ENCODE measurements at places on chromosomes 6 and 20.

GRCh38 chr6:109702791-109703190 lies 11.7 kb downstream of the FIG4 start:
- no peak for DNase-seq

GRCh38 chr20:24894488-24894887 lies 54.6 kb upstream of the CST7 start:
- no peak for DNase-seq

- DNase-seq: peak; percentile 44
These were observed 42.6 kb upstream of the SPDEF start for GRCh38 chr6:34598712-34599111.

DNA sequence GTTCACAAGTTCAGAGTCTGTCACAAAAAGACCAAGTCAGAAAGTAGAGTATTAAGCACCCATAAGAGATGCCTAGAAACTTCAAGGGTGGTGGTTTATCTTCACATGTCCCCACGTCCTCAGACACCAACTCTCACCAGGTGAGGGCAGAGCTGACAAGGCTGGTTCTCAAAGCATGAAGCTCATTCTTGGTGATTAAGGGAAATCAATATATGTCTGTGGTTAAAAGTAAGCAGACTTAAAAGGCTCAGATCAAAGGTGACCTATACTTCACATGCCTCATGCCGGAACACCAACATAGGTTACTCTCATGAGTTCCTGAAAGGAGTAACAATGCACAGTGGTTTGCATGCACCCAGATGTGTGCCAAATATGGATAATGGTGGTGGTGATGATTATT lies 27.0 kb downstream of the IL17A start:
- DNase-seq: no peak

DNA sequence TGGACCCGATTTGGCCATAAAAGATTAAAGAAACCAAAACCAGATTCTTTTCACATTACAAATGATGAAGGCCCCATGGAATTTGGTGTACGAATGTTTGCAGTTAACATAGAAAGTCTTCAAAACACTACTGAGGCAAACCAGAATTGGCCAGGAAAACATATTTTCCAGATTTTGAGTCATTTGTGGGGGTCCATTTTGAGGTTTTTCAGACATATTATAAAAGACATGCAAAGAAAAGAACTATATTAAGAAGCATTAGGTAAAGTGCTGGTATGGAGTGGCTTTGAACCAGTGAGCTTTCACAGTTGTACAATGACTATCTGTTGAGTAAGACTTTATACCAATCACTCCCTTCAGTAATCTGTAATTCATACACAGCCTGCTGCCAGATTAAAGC lies 168.9 kb upstream of the COL21A1 start:
- no peak for DNase-seq

DNA sequence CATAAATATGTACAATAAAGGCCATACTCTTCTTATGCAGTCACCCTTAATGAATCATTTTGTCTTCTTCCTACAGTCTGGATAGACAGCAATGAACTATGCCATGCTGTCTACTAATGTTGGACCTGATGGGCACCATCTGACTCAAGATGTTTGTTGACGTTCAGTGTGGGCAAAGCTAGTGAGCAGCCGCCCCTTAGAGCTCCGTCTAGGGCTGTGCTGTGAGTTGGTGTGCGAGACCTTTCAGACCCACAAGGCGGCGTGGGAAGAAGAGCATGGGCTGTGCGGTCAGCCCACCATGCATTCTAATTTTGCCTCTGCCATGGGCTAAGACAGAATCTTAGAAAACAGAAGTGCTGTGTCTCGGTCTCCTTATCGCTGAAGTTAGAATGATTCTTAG lies 829.4 kb downstream of the QKI start:
- no peak for DNase-seq

DNA sequence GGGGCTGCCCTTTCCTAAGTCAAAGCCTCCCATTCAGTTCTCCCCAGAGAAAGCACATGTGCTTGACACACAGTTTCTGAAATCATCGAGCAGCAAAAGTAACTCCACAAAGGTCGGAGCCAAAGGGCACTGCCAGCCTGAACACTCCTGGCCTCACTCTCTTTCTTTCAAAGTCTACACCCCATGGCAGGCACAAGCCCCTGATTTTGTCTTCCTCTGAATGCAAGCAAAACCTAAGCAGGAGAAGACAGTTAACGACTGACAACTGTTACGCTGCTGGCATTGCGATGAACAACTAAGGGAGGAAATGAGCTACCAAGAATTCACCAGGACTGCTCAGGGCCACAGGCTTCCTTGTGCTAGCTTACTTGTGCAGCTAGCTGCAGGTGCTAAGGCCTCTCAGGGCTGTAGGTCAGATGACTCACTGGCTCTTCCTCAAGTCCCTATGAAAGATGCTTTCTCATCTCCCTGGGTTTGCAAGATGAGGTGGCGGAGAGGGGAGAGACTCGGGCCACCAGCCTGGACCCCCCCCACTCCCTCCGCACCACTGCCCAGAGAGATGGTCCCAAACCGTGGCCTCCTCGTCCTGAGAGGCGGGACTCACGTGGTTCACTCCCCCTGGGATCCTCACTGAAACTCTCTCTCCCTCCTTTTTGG lies 208.2 kb downstream of the DLL1 start:
- peak; percentile 52 for DNase-seq

GRCh38 chr20:43681468-43681942 lies 14.6 kb downstream of the MYBL2 start:
- DNase-seq: peak; percentile 74

- no peak for DNase-seq
These were observed 24.6 kb upstream of the SPTLC3 start for GRCh38 chr20:12984069-12984765.

Measured in NCI-H69 (cell line).